ENCODE measurements at places on chromosomes 1 and 21.
A peak's percentile ranks its signal among the peaks of the same experiment; 100 is the strongest.

GRCh38 chr1:8425150-8425780, 107.4 kb downstream of the SLC45A1 start:
- DNase-seq: no peak

- no peak for DNase-seq
Measured at GRCh38 chr1:99704356-99704816, 58.5 kb downstream of the PALMD start.

DNA sequence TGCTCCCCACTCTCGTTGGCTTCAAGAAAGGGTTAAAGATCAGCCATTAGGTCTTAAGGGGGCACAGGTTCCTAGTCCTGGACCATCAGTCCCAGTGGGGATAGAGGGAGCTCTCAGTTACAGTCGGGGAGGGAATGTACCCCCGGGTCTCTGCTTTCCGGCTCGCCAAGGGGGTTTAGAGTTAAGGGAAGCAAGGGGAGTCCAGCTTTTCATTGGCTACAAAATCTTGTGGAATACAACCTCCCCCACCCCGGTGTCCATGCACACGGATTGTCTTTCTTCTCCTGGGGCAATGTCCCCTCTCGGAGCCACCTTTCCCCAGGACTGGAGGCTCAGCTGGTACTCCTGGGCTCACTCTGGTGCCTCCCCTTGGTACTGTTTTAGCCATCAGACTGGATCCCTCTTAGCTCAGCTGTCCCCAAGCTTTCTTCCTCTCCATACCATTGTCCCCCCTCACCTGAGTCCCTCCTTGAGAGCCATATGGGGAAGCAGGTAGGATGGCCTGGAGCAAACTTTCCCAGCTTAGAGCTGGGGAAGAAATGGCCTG, at the start of gene A3GALT2:
Gene A3GALT2 (minus strand): TSS at position 480 of the 547 bp plus-strand sequence. CDS start 0 bp downstream, at position 480.
- no peak for DNase-seq

DNA sequence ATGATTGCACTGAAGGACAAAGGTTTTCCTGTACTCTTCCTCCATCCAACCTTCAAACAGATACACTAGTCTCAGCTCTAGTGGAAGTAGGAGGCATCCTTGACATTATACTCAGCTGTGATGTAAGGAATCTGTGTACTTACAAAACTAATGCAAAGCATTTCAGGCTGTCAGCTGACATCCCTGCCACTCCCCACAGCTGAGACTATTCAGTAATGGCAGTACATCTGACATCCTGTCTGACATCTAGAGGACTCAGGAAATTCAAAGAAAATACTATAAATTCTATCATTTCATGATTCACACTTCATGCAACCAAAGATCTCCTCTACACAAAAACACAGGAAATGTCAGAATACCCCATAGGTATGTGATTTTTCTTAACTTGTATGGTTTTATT, 325.8 kb downstream of the SMYD3 start:
- no peak for DNase-seq

DNA sequence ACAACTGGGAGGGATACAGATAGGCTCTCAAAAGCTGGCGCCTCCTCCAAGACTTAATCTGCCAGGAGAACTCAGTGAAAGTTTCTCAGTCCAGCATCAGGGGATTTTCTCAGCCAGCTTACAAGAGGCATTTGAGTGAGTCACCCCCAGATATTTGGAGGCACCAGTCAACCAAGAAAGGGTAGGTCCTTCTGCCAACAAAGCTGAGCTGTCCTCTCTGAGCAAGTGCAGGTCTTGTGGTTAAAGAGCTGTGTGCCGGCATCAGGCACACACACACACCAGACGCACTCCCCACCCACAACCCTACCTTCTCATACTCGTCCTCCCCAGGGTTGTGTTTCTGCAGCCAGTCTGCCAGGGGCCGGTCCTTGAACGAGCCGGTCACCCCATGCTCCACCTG, 27.0 kb upstream of the PPP1R15B start:
- no peak for DNase-seq

GRCh38 chr1:12617901-12618660, at the start of gene DHRS3:
Gene DHRS3 (minus strand): TSS chr1:12618210. CDS start chr1:12617348, 862 bp downstream.
- peak; percentile 86 for DNase-seq

DNA sequence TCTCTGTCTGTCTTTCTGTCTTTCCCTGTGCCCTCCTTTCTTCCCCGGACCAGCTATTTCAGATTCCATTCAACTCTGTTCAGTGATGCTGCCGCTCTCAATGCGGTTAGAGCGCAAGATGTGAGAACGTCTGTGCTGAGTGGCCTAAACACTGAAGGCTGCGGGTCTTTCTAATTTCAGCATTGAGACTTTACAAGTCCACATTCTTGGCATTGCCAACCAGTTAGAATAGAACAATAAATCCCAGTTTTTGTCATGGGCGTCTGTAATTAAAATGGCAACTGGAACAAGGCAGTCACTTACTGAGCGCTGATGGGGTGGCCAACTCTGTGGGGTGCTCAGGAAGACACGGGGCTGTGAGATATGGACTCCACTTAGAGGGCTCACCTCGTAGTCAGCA, 112.8 kb downstream of the DHRS3 start:
- no peak for DNase-seq

Measured in right forelimb (tissue), 1 donor.